ENCODE measurements at places on chromosomes 3 and 15.

DNA sequence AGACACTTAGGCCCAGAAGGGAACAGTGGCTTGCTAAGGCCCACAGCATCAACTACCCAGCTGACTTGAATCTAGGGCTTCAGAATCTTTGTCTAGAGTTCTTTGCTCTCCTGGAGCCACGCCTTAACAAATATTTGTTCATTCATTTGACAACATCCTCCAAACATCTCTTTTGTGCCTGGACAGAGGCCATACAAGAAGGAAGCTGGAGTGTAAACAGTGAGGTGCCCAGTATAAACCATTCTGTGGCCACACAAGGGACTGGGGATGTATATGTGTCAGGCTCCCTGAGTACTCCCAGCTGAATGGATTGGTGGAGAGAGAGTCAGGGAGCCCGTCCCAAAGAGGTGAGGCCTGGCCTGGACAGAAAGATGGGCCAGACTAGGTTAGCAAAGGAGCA lies 3.4 kb downstream of the CIB2 start:
- no peak for DNase-seq

DNA sequence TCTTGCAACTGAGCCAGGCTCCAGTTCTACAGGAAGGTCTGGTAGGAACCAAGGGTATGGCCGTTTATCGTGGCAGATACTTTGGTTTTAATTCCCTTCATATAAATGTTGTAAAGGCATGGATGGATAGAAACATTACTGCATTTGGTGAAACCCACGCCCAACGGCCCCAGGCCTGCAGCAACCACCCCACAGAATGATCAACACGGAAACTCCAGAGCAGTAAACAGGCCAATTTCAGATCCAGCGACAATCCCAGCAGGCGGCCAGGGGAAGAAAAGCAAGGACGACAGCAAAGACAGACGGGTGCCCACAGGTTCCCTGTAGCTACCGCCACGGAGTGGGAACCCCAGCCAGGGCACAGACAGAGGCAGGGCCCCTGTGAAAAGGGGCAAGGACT lies 32.6 kb upstream of the PCSK6 start:
- no peak for DNase-seq

- DNase-seq = no peak
Measured at GRCh38 chr3:147812186-147812911, 403.2 kb downstream of the ZIC1 start.

- DNase-seq = no peak
Measured at GRCh38 chr3:121992601-121993560, 29.2 kb downstream of the ILDR1 start.

GRCh38 chr15:64093627-64094417 lies at the start of gene CIAO2A:
TSS of gene CIAO2A (minus strand) at chr15:64093838. CDS start at chr15:64093768, 70 bp downstream.
- DNase-seq = peak; percentile 84

DNA sequence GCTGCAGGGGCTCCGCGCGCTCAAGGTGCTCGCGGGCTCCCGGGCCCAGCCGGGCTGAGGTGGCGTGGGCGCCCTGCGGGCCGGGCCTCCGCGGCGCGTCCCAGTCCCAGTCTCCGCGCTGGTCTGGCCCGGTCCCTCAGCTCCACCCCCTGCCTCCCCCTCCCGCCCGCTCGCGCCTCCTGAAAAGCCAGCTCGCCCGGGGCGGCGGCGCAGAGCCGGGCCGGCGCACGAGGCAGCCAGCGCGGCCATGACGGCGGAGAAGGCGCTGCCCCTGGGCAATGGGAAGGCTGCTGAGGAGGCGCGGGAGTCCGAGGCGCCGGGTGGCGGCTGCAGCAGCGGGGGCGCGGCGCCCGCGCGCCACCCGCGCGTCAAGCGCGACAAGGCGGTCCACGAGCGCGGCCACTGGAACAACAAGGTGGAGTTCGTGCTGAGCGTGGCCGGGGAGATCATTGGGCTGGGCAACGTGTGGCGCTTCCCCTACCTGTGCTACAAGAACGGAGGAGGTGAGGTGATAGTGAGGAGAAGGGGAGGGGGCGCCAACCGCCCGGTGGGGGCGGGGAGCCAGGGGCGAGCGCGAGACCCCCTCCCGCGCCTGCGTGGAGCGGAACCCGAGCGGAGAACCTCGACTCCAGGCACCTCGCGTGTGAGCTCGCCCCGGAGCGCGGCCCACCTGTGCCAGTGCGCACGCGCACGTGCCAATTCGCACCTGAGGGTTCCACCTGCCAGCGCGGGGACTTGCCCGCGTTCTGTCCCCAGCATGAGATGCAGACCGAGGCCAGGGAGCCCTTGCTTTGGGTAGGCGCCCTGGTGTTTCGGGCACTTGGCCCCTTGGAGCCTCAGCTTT lies at the start of gene SLC6A11:
Gene SLC6A11 (plus strand): TSS at position 210 of the 844 bp plus-strand sequence. CDS start 38 bp downstream, at position 248.
- no peak for DNase-seq

DNA sequence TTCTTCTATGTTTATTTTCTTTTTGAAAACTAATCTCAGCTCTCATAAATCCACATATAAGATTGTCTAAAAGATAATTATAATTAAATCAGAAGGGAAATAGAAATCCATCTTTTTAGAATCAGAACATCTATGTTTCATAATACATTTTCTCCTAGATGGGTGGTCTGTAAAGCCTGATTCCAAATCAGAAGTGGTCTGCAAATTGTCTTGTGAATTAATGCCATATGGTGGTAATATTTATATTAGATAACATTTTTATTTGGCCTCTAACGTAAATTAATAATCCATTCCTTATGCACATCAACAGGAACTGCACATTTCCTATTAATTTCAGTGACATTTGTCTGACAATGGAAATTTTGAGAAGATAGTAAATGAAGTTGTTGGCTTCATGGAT lies 52.8 kb upstream of the TBC1D5 start:
- no peak for DNase-seq

DNA sequence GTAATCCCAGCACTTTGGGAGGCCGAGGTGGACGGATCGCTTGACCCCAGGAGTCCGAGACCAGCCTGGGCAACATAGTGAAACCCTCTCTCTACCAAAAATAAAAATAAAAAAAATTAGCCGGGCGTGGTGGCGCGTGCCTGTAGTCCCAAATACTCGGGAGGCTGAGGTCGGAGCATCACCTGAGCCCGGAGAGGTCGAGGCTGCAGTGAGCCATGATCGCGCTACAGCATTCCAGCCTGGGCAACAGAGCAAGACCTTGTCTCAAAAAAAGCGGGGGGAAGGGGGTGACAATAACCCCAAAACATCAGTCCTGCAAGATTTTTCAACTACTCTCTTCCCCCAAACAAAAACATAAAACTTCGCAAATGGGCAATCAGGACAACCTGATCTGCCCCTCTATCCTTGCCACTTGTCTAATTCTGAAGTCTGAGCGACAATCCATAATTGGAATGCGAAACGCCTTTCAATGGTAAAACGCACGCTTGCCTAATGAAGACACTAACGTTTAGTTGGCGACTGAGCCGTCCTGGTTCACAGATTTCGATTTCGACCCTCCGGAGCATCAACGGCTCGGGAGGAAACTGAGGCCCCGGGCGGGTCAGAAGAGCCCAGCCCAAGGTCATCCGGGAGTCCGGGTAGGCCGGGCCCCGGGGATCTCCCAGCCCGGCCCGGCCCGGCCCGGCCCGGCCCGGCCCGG lies 868 bp downstream of the BTBD1 start:
- DNase-seq = no peak

DNA sequence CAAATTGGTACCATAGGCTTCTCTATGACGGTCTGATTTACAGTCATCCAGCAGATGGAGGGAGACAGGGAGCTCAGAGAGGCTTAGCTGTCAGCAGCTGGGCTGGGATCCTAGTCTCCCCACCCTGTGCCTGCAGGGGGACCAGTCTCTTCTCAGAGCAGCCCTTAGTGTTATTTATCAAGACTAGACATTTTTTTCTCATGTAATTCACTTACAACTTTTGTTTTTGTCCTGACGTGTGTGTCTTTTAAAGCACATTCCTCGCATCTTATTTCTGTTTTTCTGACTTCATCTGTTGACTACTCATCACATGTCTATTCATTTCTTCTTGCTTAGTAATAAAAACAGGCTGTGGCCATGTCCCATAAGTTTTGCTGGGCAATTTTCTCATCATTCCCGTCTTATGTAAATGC lies 116.1 kb downstream of the KLF13 start:
- DNase-seq = no peak

DNA sequence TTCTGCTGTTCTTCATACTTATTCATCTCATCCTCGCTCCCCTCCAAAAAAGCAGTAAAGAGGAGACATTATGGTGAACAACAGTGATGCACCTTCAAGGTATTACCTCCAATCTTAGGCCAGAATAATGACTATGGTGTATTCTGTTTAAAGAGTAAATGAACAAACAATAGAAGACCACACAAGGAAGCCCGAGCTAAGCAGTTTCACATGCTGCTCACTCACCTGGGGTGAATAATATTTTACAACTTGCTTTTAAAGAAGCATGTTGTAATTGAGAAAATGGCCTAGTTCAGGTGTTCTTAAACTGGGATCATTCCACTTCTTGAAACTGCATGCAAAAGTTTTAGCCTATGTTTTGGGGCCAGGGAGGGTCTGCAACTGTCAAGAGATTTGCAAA lies 581.2 kb downstream of the FOXP1 start:
- DNase-seq = no peak

DNA sequence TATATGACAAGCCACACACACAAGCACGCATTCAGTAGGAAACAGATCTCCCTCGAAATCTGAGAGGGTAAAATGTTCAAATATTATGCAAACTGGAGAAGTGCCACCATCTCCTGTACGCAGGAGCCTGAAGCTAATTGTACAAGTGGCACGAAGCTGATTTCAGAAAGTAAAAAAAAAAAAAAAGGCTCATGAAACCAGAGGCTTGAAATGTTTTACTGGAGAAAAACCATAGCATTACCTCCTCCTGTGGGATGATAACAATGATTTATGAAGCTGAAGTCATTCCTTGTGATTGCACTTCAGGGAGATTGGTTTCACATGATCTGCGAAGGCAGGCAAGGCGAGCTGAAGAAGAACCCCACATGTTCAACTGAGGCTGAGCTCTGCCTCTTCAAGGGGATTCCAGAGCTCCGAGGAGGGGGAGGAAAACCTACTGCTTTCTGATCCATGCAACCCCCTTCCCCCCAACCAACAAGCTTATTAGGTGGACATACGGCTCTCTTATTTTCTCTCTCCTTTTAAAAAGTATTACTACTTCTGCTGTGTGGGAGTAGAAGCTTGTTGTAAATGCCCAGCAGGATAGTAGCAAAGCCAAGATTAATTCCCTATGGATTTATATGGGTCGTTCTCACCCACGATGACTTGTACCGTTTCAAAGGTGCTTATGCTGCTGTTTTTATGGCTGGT lies 101.1 kb downstream of the GREM1 start:
- DNase-seq = no peak

- no peak for DNase-seq
Measured at GRCh38 chr3:22296601-22297000, 545.6 kb upstream of the ZNF385D start.

GRCh38 chr3:136396916-136397315 lies 146.8 kb downstream of the PCCB start:
- DNase-seq = no peak

GRCh38 chr3:56314842-56315241 lies 153.4 kb downstream of the ERC2 start:
- DNase-seq = no peak

DNA sequence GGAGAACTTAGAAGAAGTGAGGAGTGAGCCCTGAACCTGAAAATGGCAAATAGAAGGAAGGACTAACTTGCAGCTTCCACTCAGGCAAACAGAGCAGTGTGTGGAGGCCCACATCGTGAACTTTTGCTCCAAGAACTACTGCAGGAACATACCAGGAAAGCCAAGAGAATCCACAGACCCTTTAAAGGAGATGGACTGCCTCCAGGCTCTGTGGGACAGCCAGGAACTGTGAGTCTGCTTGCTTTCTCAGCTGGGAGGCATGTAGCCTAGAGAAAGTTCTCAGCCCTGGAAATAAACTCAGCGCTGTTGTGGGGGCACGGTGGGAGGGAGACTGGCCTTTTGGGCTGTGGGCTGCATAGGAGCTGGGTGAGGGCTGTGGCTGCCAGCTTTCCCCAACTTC lies 93.0 kb downstream of the SNRK start:
- DNase-seq = no peak

GRCh38 chr15:52103217-52104207 lies 9.1 kb downstream of the BCL2L10 start:
- DNase-seq = no peak

DNA sequence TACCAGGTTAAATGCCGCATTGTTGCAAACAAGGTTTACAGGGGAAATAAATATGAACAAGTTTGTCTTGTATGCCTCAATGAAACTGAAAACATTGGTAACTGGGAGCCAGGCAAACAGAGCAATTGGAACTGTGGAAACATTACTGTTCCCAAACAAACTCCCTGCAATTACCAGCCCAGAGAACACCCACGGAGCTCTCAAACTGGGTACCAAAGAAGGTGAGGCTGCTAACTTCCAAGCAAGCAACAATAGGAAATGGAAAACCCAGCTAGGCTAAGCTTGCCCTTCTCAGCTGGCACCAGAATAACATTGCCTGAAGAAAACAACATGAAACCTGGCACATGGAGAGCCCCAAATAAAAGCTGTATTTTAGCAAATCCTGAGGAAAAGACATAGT lies 218.9 kb upstream of the THRB start:
- DNase-seq = no peak

DNA sequence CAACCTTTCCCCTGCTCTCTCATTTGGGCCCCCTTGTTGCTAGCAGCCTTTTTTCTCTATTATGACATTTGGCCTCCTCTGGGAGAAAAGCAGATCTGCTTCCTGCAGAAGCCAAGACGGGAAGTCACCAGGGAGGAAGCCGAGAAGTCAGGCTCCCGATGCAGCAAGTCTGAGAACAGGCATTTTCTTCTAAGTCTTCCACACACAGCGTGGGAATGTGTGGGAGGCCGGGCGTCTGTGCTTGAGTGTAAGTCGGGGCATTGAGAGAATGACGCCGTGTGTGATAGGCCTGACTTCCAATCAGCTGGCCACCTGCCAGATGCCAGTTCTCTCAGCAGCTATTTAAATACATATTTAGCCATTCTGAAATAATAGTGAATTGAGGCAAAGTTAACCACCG lies 75.8 kb upstream of the FAM98B start:
- no peak for DNase-seq

- no peak for DNase-seq
Measured at GRCh38 chr15:80744415-80744814, 34.8 kb upstream of the CEMIP start.

- no peak for DNase-seq
Measured at GRCh38 chr3:59684766-59685165, 634.9 kb upstream of the CFAP20DC start.

GRCh38 chr3:50136714-50137405 lies 18.3 kb upstream of the SEMA3F start:
- DNase-seq = no peak

- peak; percentile 64 for DNase-seq
Measured at GRCh38 chr3:56915966-56916586, 114.3 kb upstream of the ARHGEF3 start.

GRCh38 chr3:182713743-182714517 lies 79.4 kb upstream of the ATP11B start:
- DNase-seq = no peak

- no peak for DNase-seq
Measured at GRCh38 chr3:173893835-173894234, 496.3 kb downstream of the NLGN1 start.

GRCh38 chr3:118980832-118981231 lies 53.8 kb downstream of the IGSF11 start:
- no peak for DNase-seq

GRCh38 chr3:146626403-146627122 lies 21.4 kb upstream of the PLSCR5 start:
- DNase-seq = no peak

GRCh38 chr3:9820946-9821345 lies 10.9 kb downstream of the TTLL3 start:
- DNase-seq = no peak
